ENCODE measurements at places on chromosomes 5 and 9.

DNA sequence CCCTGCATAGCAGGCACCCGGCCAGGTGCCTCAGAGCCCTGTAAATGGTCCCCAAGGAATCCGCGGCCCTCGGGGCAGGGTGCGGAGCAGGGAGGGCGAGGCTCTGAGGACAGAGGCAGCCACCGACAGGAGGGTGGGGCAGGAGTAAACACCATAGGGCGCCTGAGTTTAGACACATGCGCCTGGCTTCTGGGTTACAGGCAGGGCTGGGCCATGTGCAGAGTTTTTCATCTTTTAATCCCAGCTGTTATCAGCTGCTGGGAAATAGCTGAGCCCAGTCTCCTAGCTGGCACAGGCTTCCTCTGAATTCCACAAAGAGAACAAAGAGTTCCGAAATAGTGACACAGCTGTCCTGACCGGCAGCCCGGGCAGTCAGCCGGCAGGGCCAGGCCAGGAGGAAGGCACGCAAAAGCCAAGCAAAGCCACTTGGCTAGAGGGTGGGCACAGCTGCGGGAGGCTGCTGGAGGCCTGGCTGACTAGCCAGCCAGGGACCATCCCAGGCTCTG, 98.9 kb upstream of the PHYKPL start:
- no peak for DNase-seq

- no peak for DNase-seq
Measured at GRCh38 chr5:154631141-154631540, 124.0 kb upstream of the LARP1 start.

DNA sequence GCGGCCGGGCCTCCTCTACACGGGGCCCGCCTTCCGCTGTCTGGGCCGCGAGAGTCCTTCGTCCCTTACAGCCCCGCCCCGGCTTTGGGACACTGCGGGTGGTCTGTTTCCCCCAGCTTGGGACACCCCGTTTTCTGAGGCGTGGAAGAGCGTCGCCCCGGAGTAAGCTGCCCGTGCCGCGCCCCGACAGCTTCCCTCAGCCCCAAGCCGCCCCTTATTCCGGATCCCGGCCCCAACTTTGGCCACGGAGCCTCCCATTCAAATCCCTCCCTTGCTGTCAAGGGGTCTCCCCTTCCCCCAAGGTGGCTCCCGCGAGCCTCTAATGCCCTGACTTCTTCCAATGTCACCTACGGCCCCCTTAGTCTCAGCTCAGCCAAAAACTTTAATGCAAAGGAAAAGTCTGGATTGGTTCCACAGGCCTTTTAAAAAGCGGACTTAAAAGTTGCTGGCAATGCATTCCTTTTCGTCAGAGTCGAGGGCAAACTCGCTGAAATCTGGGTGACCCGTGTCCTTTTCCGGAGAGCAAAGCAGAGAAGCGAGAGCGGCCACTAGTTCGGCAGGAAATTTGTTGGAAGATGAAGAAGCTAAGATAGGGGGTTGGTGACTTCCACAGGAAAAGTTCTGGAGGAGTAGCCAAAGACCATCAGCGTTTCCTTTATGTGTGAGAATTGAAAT, 19.8 kb downstream of the EXOSC2 start:
- no peak for DNase-seq

GRCh38 chr5:119353686-119354366, 2.0 kb upstream of the TNFAIP8 start:
- DNase-seq = no peak

DNA sequence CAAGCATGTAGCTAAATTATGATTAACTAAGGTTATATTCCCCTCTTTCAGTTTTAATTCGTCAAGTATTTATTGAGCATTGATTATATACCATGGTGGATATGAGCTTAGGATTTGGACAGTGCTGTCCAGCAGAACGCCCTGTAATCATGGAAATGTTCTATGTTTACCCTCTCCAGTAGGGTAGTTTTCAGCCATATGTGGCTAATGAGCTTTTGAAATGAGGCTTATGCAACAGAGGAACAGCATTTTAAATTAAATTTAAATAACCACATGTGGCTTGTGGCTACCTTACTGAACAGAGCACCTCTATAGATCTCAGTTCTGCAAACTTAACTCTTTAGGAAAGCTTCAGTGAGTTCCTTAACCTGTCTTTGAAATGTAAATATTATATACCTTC, 59.1 kb downstream of the JMY start:
- DNase-seq = no peak

- no peak for DNase-seq
Measured at GRCh38 chr9:15469406-15469805, 41.4 kb downstream of the PSIP1 start.

GRCh38 chr9:101677861-101678260, 60.6 kb downstream of the GRIN3A start:
- DNase-seq = no peak

DNA sequence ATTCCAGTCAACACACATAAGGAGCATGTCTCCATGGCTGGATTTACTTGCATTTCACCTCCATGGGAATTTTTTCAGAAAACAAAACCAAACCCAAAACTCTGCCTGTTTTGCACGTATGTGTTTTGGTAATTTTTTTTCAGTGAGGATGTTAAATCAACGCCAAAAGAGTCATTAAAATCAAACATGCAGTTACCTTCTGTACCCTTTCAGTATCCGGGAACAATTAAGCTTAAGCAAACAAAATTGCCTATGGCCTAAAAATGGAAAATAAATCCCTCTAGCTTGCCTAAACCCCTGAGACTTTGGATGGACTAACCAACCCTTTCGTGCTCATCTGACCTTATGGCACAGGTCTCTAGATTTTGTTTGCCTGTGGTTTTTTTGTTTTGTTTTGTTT, 209.2 kb upstream of the KLF4 start:
- no peak for DNase-seq

- DNase-seq = no peak
Measured at GRCh38 chr9:133752739-133753446, 14.7 kb upstream of the SARDH start.

- DNase-seq = no peak
Measured at GRCh38 chr9:130893341-130894101, 3.1 kb downstream of the QRFP start.
